ENCODE measurements at places on chromosomes 2 and 18.

GRCh38 chr2:213688133-213688532 lies 403.9 kb downstream of the SPAG16 start:
- DNase-seq: no peak

DNA sequence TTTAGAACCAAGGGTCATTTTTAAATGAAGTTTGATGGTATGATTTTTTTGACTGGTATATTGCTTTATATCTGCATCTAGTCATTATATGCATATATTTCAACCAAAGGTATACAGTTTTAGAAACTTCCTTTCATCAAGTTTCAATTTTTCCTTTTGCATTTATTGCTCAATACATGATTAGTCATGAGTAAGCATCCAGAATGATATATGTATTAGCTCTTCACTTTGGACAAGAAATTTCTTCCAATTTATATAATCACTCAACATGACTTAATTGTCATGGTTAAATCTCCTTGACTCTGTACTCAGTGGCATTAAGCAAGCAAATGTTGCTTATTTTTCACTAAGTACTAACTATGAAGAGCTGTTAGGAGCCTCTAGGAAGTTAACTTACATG lies 123.6 kb downstream of the PLCL1 start:
- DNase-seq: no peak

- no peak for DNase-seq
These were observed 64.4 kb downstream of the LCLAT1 start for GRCh38 chr2:30511122-30512083.

- DNase-seq: no peak
These were observed 76.3 kb upstream of the DAPL1 start for GRCh38 chr2:158718851-158719250.

DNA sequence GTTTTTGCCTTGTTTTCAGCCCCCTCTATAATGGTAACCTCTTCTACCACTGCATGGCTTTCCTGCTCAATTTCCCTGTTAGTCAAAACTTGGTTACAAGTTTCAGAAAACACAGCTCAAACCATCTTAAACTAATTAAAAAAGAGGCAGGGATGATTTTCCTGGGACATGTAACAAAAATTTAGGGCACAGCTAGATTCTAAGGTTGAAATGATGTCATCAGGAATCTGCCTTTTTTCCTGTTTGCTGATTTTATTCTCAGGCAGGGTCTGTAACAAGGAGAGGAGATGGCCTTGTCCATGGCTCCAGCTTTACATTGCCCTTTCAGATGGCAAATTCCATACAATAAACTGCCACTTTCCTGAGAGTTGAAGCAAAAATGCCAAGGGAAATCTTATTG lies 157.9 kb upstream of the CREB1 start:
- DNase-seq: no peak

DNA sequence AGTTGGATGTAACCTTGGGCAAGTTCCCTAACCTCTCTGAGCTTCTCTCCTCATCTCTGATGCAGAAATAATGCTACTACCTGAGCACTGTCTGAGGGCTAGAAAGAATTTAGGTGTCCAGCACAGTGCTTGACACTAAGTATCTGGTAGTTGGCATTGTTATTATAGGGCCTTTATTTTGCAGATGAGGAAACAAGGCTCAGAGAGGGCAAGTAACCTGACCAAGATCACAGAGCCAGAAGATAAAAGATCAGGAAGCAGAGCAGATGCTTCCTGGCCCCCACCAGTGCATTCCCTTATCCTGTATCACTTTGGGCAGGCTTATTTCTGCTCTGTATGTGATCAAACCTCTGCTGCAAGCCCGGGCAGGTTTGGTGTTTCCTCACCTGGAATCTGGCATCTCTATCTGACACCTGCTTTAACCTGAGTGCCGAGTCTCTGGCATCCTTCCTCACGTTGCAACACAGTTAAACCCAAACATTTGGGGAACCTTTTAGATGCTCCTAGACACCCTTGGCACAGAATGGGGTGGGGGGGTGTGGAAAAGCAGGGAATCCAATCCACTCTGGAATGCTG lies 69.9 kb downstream of the PLB1 start:
- no peak for DNase-seq

DNA sequence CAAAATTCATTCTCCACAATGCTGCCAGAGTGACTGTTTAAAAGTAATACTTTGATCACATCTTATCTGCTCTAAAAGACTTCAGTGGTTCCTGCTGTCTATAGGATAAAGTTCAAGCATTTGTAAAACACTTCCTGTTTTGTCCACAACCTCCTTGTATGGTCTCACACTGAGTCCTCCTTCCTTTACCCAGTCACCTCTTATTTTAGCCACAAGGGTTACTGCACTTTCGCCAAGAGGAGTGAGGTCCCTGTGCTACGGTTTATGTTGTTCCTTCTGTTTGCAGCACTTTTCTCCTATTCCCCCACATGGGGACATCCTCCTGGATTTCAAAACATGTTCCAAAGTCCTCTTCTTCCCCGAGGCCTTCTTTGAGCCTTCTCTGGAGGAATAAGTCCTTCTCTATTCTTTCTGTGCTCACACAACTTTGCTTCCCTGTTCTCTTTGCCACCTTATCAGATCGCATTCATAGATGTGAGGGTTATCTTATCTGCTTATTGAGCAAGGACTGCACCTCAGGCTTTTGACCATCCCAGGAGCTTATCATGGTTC lies 112.2 kb upstream of the NABP1 start:
- DNase-seq: no peak

DNA sequence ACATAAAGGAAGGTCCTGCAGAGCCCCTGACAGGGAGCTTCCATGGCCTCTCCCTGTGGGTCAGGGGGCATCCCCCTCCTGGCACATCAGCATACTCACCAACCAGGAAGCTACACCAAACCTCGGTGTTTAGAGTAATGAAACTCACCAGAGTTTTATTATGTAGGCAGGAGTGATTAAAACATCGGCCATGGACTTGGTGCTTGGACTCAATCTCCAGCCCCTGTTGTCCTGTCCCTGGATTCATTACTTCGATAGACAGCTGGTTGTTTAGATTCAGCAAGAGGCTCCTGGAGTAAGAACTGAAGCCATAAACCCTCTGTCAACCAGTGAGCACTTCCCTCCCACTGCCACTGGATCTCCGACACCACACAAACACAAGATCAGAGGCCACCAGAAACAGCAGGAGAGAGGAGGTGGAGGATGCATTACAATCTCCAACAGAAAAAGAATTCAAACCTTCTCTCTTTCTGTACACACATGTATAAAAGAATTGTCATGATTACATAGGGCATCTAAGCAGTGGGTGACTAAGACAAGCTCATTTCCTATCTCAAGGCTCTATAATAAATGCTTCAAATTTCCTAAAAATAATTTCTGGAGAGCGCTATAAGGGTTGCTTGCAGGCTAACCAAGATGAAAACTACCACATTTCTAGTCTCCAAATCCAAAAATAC lies 27.2 kb downstream of the TBC1D8 start:
- DNase-seq: no peak

GRCh38 chr2:137800386-137800785 lies 163.9 kb upstream of the HNMT start:
- DNase-seq: no peak

GRCh38 chr2:227623226-227623625 lies 5.9 kb downstream of the SCYGR4 start:
- peak; percentile 11 for DNase-seq

DNA sequence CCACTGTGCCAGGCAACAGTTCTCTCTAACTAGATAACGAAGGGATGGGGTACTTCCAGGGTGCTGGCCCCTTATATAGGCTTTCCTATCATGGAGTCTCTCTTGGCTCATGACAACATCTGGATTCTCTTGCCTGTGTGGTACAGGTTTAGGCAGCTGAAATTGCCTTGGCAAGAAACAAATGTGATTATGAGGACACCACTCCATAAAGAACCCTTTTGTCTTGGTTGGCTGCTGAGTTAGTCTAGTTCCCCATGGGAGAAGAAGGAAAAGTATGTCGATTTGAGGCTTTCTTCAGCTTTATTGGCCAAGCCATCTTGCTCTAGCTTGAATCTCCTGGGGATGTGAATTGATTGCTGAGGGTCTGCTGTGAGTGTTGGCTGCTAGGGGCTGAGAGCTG lies 76.3 kb upstream of the ZCCHC2 start:
- no peak for DNase-seq

DNA sequence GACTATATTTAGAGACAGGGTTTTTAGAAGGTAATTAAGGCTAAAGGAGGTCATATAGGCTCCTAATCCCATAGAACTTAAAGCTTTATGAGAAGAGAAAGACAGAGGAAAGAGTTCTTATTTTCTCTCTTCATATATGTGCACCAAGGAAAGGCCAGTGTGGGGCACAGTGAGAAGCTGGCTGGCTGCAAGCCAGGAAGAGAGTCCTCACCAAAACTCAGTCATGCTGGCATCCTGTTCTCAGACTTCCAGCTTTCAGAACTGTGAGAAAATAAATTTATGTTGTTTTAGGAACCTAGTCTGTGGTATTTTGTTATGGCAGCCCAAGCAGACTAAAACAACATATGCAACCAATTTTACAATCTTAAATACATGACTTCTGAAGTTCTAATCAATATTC lies 31.5 kb upstream of the ATIC start:
- no peak for DNase-seq

- no peak for DNase-seq
These were observed 26.5 kb downstream of the EIF4E2 start for GRCh38 chr2:232576995-232577394.

DNA sequence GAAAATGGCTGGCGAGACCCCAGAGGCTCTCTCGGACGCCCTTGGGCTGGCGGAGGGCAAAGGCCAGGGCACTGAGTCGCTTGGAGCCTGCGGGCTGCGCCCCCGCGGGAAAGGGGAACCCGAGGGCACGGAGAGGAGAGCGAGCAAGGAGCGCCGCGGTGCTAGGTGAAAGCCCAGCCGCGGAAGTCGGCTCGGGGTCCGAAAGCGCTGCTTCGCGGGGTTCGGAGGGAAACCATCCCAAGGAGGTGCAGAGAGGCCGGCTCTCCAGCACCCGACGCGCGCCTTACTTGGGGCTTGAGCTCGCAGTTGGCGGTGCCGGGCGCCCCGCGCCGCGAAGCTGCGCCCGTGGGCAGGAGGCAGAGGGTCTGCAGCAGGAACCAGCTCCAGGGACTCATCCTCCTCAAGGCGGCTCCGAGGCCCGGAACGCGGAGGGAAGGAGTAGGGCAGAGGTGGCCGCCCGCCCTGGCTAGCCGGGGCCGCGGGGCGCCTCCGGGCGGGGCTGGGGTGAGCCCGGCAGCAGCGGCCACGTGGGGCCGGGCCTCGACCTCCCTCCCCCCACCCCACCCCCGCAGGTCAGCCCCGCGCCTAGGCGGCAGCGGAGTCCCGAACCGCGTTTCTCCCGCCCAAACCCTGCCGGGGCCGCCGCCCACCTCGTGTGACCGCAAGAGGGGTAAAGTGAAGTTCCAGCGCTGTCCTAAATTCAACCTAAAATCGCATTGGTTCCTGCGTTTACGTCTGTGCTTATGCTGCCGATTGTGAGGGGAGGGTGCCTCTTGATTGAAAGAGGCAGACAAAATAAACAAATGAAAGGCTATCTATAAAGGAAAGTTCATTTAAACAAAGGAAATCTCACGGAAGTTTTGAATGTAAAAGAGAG lies at the start of gene TRABD2A:
Gene TRABD2A, minus strand, starts transcription at position 440 of the 877 bp plus-strand sequence. Its CDS starts 45 bp downstream, at position 395.
- DNase-seq: no peak

GRCh38 chr2:46861916-46862315 lies 53.7 kb downstream of the MCFD2 start:
- no peak for DNase-seq

GRCh38 chr2:45879406-45879805 lies 227.9 kb downstream of the PRKCE start:
- no peak for DNase-seq

DNA sequence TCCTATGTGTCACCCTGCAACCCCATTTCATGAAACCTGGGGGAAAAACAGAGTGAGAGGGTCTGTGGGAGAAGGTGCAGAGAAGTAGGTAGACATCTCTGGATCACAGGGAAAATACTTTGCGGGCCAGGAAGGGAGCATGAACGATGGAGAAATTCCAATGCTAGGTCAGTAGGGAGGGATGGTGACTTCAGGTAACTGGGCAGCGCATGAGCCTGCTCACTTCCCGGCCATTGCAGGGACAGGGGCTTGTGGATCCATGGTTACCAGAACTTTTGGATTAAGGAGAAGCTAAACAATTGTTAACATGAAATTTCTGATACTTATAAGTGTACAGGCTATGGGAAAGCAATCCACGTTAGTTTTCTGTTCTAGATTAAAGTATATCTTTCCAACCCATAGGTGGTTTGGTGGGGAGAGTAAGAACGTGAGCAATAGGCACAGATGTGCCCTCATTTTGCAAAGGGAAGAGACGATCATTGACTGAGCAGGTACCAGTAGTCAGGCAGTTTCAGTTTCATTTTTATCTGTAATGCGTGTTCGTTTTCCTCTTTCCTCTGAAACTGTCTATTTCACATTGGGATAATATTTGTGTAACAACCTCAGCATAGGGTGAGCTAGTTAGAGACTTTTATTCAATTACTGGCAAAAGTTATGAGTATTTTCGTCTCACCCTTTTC lies 65.0 kb downstream of the NYAP2 start:
- DNase-seq: no peak

- DNase-seq: no peak
These were observed 105.5 kb downstream of the CLIP4 start for GRCh38 chr2:29220506-29221270.

- DNase-seq: no peak
These were observed 58.1 kb downstream of the IL1R2 start for GRCh38 chr2:102049756-102050443.
